ENCODE measurements at places on chromosomes 13 and 19. TPM values are rescaled to one million over a fixed set of nuclear protein-coding genes. Genes with fewer than 3 reads are reported as not detected.

Gene SBSN
- total RNA-seq = not detected

Gene PLVAP
- under 0.01 TPM for total RNA-seq

Gene MISP3
- total RNA-seq = under 0.01 TPM

Gene NUDT15
- total RNA-seq = 28.5 TPM

Gene NALCN
- total RNA-seq = 0.33 TPM

Gene UFM1
- 53.3 TPM for total RNA-seq

Gene ZNF45
- 23.3 TPM for total RNA-seq

Gene XPO4
- total RNA-seq = 39.0 TPM

Gene SLC10A2
- not detected for total RNA-seq

Gene LPAR2
- total RNA-seq = 8.0 TPM

Measured in melanocyte of skin (primary cell).